GM12892 (cell line): ENCODE measurements at places on chromosomes 2 and 18.
A peak's percentile ranks its signal among the peaks of the same experiment; 100 is the strongest.

GRCh38 chr2:166375736-166376487 lies at the start of gene SCN9A:
Gene SCN9A, minus strand, starts transcription at chr2:166375944. Its CDS starts 64,188 bp downstream, at chr2:166311756.
- DNase-seq, result no peak

- no peak for DNase-seq
Measured at GRCh38 chr2:12455661-12456060, 261.1 kb upstream of the TRIB2 start.

GRCh38 chr2:237222601-237223041 lies 136.9 kb downstream of the COPS8 start:
- no peak for DNase-seq

GRCh38 chr18:52569492-52569891 lies 229.5 kb downstream of the DCC start:
- no peak for DNase-seq

- no peak for DNase-seq
Measured at GRCh38 chr2:187482796-187483195, 34.7 kb upstream of the CALCRL start.

DNA sequence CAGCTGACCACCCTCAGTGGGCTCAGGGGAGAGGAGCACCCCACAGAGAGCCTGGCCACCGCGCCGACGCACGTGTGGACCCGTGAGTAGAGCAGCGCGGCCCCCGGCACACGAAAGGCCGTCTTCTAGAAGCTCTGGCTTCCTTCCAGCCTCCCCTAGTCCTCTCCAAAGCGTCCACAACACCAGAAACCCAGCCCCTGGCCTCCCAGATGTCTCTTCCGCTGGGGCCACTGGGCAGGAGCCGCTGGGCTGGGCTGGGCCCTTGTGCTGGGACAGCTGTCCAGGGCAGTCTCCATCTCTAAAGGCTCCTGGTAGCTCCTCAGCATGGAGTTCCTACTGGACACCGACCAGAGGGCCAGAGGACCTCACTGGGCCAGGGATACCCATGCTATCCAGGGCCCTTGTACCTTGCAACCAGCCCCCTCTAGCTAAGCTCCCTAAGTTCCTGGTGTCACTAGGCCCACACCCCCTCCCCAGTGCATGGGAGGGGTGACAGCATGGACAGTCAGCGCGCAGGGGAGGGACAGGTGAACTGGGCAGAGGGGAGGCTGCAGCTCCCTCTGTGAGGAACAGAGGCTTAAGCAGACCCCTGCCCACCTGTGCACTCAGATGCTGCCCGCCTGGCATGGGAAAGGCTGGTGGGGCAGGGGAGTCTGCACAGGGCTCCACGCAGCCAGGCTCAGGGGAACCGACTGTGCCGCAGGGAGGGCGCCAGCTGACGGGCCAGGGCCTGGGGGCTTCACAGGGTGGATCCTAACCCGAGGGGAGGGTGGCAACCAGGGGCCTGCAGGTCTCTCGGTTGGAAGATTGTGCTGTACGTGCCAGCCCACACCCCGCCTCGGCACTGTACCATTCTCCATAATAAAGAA lies 32.9 kb downstream of the MTERF4 start:
- no peak for DNase-seq

DNA sequence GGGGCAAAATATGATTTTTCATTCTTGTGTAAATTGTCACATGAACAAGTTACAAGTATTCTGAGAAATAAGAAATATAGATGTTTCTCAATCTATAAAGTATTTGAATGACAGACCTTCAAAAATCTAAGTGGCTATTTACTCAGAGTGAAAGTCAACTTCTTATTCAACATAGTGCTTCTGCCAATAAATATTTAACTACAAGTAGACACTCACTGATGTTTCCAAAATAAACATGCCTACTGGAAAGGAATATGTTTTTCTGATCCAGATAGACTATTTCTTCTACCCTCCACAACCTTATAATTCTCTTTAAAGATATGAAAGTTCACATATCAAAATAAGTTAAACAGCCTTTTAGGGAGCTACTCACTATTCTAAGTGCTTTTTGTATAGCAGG lies 296.3 kb downstream of the DSC3 start:
- no peak for DNase-seq

DNA sequence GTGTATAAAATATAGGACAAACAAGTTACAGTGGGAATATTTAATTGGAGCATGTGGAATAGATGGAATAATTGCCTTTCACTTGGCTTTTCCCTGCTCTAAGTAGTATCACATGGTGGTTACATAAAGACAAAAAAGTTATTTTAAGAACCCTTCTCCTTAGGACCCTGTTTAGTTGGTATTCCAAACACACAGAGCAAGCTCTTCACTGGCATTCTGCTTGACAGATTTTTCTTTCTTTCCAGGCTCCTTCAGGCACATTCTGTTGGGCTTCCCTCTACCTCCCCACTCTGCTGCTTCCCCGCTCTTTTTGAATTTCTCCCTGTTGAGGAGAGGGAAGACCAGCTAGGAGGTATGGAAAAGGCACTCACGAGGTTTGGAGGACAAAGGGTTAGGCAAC lies 29.0 kb upstream of the DARS1 start:
- DNase-seq, result no peak

GRCh38 chr2:68045342-68045741 lies 17.5 kb downstream of the C1D start:
- no peak for DNase-seq

DNA sequence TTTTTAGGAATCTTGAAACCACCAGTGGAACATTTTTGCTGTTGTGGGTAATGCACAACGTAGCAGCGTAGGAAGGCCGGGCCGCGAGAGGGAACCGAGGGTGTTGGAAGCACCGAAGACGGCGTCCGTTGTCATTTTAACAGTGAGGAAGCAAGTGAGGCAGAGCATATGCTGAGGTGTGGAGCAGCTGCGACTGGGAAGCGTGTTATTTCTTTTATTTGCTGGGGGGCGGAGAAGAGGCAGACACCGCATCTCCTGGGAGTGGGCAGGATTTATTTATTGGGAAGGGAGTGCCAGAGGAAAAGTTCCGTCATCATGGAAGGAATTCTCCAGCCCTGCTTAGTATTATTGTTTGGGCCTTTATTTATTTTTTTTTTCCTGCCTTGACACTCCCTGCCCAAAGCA lies 232.8 kb downstream of the KLHL29 start:
- no peak for DNase-seq

GRCh38 chr2:62824388-62824787 lies 118.9 kb downstream of the EHBP1 start:
- no peak for DNase-seq

GRCh38 chr18:49352321-49352720 lies 108.1 kb downstream of the DYM start:
- DNase-seq, result no peak

- DNase-seq, result no peak
Measured at GRCh38 chr2:185128996-185129395, 530.7 kb downstream of the ZNF804A start.

GRCh38 chr2:121969766-121970639 lies 214.6 kb downstream of the TSN start:
- no peak for DNase-seq

DNA sequence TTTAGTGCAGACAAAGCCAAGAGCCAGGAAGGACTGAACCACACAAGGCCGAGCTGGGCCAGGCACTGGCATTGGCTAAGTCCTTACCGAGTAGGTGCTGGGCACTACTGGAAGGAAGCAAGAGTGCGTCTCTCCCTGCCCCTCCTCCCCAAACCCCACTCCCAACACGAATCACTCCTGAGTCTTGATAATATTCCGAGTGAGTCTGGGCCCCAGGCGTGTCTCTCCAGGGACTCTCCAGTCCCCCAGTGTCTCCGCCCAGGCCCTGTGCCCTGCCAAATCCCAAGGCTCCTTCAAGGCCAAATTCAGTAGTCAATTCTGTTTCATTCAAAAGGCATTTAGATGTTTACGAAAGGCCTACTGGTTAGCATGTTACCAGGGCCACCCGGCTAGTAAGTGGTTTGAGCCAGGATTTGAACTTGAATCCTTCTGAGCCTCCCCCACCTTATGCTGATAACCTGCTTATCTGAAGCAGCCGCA lies 82.8 kb downstream of the GLI2 start:
- no peak for DNase-seq

- DNase-seq, result no peak
Measured at GRCh38 chr2:10535703-10536102, 87.6 kb upstream of the ODC1 start.

GRCh38 chr2:15009681-15010080 lies 377.2 kb downstream of the LRATD1 start:
- DNase-seq, result no peak

- no peak for DNase-seq
Measured at GRCh38 chr2:163471947-163472346, 263.9 kb downstream of the FIGN start.

GRCh38 chr2:206526416-206526815 lies 83.1 kb downstream of the ADAM23 start:
- DNase-seq, result no peak

- no peak for DNase-seq
Measured at GRCh38 chr2:207603486-207603885, 21.7 kb downstream of the METTL21A start.

GRCh38 chr2:176575237-176575744 lies 306.0 kb downstream of the MTX2 start:
- no peak for DNase-seq

GRCh38 chr18:11523804-11524203 lies 85.6 kb upstream of the SLC35G4 start:
- no peak for DNase-seq

DNA sequence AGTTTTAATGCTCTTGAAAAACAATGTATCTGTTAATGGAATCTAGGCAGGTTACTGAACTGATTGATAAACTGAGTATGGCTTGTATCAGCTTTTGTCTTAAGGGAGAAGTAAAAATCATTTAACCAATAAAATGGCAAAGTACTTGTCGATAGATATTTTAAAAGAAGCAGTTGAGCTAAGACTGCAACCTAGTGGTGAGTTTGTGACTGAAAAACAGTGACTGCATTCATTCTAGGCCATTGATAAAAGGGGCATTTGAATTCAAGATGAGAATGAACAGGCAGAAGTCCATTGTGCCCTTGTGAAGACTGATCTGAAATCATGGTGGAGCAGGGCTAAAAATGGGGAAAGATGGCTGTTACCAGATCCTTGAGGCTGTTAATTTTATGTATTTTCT lies 59.4 kb upstream of the MSTN start:
- DNase-seq, result no peak

DNA sequence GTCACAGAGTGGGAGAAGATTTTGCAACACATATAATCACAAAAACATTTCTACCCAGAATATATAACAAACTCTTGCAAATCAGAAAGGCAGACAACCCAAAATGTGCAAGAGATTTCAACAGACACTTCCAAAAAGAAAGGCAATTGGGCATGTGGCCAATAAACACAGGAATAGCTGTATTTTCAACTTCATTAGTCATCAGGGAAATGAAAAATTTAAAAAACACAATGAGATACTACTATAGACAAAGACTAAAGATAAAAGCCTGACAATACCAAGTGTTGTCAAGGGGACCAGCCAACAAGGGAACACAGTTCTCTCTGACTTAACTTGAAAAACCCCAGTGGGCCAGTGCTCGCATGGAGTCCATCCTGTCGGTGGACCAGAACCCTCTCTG lies 40.5 kb downstream of the MTHFD2 start:
- DNase-seq, result no peak

DNA sequence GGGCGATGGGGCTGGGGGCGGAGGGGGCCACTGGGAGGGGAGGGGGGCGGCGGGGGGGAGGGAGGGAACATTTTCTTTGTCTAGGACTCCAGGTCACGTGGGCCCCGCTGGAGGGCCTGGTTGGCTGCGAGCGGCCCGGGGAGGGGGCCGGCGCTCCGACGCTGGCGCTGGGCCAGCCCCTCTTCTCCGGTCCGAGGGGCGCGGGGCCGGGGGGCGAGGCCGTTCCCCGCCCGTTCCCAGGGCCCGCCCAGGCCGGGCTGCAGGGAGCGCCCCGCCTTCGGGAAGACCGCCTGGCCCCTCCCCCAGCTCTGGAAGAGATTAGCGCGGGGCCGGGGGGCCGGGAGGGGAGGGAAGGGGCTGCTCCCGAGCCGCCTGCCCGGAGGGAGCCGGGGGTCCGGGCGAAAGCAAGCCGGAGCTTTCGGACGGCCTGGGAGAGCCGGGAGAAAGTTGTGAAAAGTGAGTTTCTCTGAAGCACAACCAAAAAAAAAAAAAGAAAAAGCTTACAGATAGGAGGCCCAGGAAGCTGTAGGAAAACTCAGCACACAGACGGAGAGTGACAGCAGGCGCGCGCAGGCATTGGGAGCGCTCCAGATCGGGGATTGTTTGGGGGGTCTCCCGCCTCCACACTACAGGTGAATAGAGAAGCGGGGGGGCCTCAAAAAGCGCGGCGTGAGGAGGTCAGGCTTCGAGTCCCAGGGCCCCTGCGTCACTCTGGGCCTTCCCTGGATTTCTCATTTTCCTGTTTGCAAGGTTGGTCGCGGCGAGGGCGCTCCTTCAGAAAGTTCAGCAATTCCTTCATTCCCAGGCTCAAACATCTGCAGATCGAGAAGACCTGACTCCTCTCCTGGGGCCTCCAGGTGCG lies 84.1 kb upstream of the POMC start:
- DNase-seq, result peak; percentile 79

GRCh38 chr2:12192762-12193161 lies 446.3 kb downstream of the LPIN1 start:
- DNase-seq, result no peak

DNA sequence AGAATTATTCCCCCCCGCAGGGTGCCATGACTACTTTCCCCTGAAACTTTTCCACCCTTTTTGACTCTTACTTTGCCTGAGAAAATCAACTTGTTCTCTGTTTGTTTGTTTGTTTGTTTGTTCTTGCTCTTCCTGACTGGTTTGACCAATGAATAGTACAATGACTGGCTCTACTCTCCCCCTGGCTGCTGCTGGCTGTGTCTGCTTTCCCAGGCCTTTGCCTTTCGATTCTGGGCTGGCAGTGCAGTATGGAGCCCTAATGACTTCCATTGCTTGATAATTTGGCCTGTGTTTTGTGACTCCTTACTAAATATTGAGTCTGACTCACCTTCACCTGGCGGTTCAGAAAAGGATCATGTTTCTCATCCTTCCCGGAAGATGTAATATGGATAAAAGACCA lies 241.1 kb downstream of the TMEM182 start:
- no peak for DNase-seq

DNA sequence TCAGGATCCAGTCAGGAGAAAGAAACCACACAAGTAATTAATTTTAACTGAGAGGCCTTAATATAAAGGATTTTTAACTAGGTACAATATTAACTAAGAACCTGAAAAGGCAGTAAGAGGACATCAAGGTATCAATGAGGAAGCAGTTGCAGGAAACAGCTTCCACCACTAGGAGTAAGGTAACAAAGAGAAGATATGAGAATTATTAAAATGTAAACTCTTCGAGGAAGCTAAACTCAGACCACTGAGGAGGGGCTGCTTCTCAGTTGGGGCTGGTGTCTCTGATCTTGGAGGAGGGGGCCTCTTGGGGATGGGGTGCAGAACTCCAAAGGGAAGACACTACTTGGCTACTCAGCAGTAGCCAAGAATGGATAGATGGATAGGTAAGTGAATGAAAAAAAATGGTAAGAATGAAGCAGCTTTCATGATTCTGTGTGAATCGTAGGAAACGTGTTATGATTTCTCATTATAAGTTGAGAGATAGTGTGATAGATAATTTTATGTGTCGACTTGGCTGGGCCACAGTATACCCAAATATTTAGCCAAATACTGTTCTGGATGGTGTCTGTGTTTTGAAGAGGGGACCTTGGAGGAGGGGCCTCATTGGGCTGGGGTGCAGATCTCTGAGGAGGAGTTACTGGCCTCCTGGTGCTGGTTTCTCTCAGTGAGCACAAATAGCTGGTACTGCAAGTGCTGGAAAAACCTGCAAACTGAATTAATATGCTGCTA lies 547.7 kb upstream of the LRRTM1 start:
- no peak for DNase-seq

- DNase-seq, result no peak
Measured at GRCh38 chr2:6973895-6974545, 56.8 kb downstream of the RNF144A start.
